Vagina (tissue), 2 donors: ENCODE measurements at places on chromosomes 13 and 19.

DNA sequence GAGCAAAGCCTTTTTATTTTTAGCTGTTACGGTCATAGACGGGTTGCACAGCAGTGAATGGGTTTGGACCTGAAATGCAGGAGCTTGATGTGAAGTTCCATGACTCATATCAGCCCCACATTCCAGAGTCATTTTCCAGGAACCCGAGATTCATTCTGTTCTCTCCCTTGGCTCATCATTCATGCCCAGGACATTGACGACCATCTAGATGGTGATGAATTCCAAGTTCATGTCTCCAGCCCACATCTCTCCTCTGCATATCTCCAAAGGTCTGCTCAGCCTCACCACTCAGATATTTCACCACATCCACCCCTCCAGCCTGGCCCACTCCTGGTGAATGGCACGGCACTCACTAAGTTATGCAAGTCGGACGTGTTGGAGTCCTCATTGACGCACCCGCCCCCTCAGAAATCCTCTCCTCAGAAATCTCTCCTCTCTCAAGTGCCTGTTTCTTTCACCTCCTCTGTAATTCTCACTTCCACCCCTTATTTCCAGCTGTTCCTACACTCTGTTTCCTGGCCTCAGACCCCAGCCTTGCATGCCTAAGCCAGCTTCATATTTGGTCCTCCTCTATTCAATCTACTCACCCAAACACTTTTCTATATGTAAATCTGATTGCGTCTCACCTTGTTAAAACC, 83.1 kb downstream of the ALOX5AP start:
- no peak for DNase-seq

DNA sequence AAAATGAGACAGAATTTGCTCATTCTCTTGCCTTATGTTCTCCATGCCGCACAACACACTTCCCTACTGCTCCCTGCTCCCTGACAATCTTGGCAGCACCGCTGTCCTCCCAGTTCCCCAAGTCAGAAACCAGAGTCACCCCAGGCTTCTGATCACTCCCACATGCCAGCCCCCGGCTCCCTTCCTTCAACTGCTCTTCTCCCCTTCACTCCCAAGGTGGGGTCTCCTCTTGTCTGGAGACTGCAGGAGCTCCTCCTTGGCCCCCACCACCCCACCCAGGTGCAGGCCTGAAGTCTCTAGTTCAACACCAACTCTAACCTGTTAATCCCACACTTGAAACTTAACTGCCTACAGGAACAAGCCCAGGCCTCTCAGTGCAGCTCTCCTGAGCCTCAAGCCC, 16.8 kb upstream of the AKAP8 start:
- no peak for DNase-seq

GRCh38 chr13:102318233-102318632, 83.6 kb downstream of the FGF14 start:
- DNase-seq: no peak

- no peak for DNase-seq
Measured at GRCh38 chr13:100680131-100680530, 5.5 kb upstream of the TMTC4 start.

GRCh38 chr13:97257800-97258799, 36.0 kb downstream of the MBNL2 start:
- DNase-seq: no peak

DNA sequence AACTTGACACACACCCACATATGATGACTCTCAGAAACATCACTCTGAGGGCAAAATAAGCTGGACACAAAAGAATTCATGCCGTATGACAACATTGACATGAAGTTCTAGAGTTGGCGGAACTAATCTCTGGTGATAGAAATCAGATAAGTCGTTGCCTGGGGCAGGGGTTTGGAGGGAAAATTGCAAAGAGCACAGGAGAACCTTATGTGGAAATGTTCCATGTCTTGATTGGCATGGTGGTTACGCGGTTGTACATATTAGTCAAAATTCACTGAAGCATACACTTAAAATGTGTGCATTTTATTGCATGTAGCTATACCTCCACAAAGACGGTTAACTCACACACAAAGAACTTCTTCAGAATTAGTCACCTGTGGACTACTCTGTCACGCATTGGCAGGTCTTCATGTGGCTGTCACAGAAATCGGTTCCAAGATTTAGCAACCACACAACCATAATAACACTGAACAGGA, 137.8 kb upstream of the GJB6 start:
- no peak for DNase-seq
